ENCODE measurements at places on chromosomes 13 and 19.

DNA sequence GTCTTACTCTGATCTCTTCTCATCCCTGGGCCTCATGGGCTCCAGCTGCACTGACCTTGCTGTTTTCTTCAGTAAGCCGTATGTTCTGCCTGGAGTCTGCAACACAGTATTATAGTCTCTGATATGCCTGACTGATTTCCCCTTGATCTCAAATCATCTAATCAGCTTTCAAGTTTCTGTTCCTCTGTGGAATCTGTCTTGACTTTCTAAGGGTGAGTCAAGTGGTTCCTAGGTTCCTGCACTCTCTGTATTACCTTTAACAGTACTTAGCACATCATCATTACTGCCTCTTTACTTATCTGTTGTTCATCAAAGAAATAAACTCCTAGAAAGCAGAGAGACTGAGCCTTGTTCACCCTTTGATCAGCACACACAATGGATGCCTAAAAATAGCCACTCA lies 350.7 kb downstream of the LMO7 start:
- no peak for DNase-seq

GRCh38 chr19:46736531-46737297 lies 9.1 kb upstream of the FKRP start:
- no peak for DNase-seq

DNA sequence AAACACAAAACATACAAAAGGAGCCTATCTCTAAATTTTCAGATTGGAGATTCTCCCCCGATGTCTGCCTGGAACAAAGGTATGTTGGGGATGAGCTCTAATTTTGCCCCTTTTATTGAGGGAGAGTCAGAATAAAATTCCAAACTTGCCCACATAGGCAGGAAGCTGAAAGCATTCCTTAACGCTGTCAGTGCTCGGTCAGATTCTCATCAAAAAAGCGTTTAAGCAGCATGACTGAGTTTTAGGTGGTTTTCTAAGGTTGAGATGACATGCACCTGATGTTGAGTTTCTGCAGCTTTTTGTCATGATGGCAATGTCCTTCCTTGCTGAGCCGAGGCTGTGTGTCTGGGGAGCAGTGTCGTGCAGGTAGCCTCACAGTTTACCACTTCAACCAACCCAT lies 48.4 kb upstream of the MEDAG start:
- DNase-seq, result no peak

- DNase-seq, result no peak
Observed at GRCh38 chr13:43242040-43242439, 218.7 kb downstream of the DNAJC15 start.

DNA sequence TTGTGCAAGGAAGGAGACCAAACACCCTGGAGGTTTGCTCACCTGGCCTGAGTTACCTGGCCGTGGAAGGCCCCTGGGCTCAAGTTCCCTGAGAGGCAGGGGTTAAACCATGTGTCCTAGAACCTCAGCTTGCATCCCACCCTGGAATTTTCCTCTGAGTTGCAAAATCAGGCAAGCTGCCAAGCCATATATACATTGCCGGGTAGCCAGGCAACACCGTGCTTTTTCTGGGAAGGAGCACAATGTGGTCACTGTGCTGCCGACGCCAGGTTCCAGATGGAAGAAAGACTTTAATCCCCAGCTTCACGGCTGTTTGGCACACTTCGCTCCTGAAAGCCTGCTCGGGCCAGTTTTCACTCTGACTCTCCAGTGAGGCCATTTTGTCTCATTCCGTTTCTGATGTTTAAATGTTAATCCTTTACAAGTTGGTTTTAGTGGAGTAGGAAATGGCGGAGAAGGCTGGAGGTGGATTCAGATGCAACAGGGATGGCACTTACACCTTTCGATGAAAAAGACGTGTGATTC lies 60.1 kb upstream of the PEG3 start:
- DNase-seq, result no peak

DNA sequence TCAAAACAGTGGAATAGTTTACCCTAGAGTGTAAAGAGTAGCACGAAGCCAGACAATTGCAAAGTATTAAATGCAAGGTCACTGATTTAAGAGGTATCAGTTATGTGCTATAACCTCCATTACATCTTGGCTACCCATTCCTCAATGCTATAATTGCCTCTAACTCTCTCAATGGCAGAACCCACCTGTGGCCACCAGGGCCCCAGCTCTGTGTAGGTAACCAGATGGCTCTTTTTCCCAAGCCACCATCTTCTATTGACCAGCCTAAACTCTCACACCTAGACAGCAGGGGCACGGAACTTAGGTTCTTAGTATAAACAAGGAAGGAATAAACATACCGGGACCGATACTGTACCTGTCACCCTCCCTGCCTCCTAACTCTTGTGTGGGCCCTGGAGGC lies 277.6 kb downstream of the PCDH9 start:
- DNase-seq, result no peak

Measured in GM19239 (cell line).